ENCODE measurements at places on chromosomes 13 and 19.
A peak's percentile ranks its signal among the peaks of the same experiment; 100 is the strongest.

- no peak for DNase-seq
Measured at GRCh38 chr19:17404015-17404414, 1.4 kb downstream of the BST2 start.

DNA sequence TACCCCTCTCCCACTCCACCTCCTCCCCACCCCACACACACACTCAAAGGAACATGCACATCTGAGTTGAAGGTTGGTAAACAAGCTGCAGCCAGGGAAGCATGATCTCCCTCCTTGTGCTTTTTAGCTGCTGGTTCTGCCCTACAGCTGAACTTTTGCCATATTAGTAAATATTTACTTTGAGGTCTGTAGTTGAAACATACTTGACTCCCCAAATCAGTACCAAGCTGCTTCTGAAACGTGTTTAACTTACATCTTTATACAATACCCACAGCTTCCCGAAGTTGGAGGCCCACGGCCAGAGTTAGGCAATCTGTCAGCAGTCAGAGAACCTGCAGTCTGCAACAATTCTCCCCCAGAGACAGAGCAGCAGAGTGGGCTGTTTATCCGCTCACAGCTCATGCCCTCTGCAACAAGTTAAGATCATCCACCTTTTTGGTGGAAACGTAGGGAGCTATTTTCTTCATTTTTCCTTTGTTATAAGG, 1.5 kb upstream of the PCDH20 start:
- no peak for DNase-seq

DNA sequence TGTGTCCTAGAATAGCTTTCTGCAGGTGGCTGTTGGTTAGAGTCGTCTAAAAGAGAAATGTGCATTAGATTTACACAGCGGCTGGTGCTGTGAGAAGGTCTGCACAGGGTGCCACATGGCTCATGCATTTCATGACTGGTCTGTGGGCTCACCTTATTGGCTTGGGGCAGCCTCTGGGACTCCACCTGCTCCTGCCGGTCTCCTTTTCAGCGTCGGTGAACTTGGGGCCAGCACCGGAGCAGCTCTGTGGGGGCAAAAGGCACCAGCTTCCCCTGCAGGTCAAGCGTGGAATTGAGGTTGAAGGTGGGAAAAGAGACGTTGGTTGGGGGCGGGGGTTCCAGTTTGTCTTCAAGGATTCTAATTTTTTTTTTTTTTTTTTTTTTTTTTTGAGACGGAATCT, 3.1 kb upstream of the PNMA8C start:
- DNase-seq = no peak

- no peak for DNase-seq
Measured at GRCh38 chr13:78430166-78430791, 173.1 kb downstream of the POU4F1 start.

- DNase-seq = no peak
Measured at GRCh38 chr19:15305582-15306334, 26.6 kb downstream of the BRD4 start.

- no peak for DNase-seq
Measured at GRCh38 chr19:38953677-38954076, 21.9 kb downstream of the FBXO17 start.

DNA sequence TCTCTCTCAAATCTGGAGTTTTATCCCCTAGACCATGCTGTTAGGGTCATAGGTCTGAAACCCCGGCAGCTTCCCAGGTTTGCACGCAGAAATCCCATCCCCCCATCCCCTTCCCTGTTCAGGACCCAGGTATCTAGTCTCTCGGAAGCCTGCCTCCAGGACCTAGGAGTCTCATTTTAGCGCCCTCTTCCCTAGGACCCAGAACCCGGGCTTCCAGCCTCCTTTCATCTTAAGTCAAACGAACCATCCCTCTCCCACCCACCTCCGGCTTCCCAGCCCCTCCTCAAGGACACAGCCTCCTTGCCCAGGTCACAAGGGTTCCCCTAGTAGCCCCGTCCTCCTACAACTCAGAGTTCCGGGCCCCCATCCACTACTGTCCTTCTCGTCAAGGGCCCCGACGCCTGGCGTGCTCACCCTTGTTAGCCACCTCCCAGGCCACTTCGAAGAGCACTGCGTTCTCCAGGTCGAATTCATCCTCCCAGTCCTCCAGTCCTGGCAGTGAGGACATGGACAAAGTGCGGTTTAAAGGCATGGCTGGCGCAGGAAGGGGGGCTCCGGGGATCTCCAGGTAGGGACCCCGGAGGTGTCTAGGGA, 431 bp downstream of the GYS1 start:
- DNase-seq = no peak

DNA sequence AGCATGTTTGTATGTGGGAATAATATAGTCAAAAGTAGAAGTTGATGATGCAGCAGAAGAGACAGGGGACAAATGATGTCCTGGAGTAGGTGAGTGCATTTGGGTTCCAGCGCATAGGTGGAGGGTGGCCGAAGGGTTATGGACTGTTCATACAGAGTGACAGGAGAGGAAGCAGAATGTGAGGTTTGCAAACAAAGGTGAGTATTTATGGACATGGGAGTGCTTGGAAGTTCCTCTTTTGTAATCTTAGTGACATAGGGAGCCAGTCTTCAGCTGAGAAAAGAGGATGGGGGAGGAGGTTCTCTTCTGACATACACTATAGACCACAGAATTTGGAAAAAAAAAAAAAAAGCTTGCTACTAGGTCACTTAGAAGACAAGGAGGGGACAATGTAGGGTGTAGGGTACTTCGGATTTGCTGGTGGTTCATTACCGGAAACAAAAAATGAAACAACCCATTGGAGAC, 331.6 kb downstream of the DLEU7 start:
- DNase-seq = peak; percentile 70

GRCh38 chr13:73055813-73056564, 2.8 kb upstream of the KLF5 start:
- no peak for DNase-seq

DNA sequence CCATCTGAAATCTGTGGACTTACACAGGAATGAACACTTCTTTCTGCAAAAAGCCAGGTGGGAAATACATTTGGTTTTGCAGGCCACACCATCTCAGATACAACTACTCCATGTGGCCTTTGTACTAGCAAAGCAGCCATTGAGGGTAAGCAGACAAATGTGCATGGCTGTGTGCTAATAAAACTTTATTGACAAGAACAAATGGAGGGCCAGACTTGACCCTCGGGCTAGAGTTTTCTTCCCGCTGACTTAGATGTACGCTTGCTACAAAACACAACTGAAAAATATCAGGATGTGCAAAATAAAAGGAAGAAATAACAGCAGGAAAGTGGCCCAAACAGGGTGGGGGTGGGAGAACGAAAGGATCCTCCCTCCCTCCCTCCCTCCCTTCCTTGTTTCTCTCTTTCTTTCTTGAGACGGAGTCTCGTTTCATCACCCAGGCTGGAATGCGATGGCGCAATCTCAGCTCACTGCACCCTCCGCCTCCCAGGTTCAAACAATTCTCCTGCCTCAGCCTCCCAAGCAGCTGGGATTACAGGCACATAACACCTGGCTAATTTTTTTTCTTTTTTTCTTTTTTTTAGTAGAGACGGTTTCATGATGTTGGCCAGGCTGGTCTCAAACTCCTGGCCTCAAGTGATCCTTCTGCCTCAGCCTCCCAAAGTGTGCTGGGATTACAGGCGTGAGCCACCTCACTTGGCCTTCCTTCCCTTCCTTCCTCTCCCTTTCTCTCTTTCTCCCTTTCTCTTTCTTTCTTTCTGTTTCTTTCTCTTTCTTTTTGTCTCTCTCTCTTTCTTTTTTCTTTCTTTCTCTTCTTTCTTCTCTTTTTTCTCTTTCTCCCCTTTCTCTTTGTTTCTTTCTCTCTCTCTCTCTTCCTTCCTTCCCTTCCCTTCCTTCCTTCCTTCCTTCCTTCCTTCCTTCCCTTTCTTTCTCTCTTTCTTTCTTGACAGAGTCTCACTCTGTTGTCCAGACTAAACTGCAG, 29.3 kb downstream of the CCL25 start:
- DNase-seq = no peak

GRCh38 chr19:2101417-2102335, 5.0 kb downstream of the IZUMO4 start:
- no peak for DNase-seq

DNA sequence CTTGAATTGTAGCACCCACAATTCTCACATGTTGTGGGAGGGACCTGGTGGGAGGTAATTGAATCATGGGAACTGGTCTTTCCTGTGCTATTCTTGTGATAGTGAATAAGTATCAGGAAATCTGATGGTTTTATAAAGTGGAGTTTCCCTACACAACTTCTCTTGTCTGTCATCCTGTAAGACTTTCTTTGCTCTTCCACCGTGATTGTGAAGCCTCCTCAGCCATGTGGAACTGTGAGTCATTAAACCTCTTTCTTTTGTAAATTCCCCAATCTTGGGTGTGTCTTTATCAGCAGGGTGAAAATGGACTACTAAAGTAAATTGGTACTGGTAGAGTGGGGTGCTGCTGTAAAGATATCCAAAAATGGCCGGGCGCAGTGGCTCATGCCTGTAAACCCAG, 215.6 kb downstream of the LIG4 start:
- DNase-seq = no peak

- no peak for DNase-seq
Measured at GRCh38 chr13:48819899-48820298, 155.8 kb upstream of the FNDC3A start.

- no peak for DNase-seq
Measured at GRCh38 chr13:95874286-95874685, 178.9 kb downstream of the UGGT2 start.

GRCh38 chr19:28874742-28875141, 338.2 kb downstream of the UQCRFS1 start:
- DNase-seq = no peak

- DNase-seq = no peak
Measured at GRCh38 chr19:29422047-29422446, 103.7 kb upstream of the VSTM2B start.

- DNase-seq = peak; percentile 21
Measured at GRCh38 chr19:13748169-13748828, 16.0 kb upstream of the MRI1 start.

DNA sequence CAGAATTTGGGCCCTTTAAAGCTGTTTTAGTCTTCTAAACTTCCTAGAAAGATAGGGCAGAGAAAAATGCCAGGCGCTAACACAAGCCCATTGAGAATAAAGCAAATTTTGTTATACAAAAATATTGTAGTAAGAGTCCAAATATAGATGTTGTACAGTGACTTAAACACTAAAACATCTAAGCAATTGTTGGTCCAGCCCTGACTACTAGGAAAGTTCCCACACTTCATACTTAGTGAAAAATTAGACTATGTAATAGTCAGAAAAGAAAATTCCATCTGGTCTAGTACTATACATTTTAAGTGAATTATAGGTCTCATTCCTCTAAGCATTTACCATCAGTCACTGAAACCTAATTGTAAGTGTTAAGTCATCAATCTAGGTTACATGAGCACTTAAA, 1518.3 kb upstream of the SLC10A2 start:
- no peak for DNase-seq

GRCh38 chr13:113040031-113040430, 65.6 kb upstream of the F7 start:
- no peak for DNase-seq

DNA sequence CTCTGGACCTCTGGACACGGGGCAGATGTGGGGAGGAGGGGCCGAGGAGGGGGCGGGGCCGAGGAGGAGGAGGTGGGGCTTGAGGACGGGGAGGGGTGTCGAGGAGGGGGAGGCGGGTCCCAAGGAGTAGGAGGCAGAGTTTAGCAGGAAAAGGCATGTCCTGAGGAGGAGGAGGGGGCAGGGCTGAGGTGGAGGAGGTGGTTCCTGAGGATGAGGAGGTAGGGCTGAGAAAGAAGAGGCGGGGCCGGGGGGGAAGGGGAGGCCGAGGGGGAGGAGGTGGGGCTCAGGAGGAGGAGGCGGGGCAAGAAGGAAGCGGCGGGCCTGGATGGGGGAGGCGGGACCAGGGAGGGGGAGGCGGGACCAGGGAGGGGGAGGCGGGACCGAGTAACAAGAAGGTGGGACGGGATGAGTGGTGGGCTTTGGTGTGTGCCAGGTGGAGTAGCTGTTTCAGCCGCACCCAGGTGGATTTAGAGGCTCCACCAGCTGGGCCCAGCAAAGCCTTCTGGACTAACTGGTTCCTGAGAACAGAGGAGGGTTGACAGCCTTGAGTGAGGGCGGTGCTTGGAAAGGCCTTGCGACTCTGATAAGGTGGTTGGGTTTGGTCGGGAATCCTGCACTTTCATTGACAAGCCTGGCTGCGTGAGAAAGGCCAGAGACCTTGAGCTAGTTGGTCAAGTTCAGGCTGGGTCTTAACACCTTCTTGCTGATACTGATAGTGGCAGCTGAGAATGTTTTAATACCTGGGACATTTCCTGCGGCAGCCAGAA, 7.7 kb downstream of the TECR start:
- no peak for DNase-seq

GRCh38 chr13:40518481-40518882, 148.0 kb downstream of the FOXO1 start:
- no peak for DNase-seq

DNA sequence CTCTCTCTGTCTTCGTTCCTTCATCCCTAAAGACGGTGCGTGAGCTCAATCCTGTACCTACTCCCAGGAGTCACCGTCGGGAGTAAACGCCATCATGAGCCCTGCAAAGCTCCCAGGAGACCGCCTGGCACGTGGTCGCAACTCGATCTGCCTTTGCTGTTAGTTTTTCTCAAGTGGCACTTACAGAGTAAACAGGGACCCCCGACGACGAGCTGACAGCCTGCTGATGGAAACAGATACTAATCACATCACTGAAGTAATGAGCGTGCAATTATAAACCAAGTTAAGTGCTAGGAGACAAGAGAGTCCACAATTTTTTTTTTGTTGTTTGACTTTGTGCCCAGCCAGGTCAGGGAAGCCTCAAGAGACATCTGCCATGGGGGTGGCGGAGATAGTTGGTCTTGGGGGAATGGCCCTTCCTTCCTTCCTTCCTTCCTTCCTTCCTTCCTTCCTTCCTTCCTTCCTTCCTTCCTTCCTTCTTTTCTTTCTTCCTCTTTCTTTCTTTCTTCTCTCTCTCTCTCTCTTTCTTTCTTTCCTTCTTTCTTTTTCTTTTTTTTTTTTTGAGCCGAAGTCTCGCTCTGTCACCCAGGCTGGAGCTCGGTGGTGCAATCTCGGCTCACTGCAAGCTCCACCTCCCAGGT, 23.6 kb downstream of the CACNG6 start:
- DNase-seq = no peak

DNA sequence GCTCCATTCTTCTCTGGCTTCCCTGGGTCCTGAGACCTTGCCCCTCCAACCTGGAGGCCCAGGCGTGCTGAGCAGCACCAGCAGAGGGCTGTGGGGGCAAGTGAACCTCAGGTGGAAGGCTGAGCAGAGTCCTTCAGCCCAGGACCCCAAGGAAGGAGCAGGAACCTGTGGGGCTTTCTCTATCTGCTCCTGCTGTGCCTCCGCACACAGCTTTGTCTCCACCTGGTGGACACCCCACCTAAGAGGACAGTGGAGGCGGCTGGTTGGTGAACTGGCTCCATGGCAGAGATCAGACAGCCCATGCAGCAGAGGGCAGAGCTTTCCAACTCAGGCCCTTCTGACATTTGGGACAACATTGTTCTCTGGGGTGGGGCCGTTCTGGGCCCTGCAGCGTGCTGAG, 19.7 kb downstream of the ZFR2 start:
- peak; percentile 55 for DNase-seq

DNA sequence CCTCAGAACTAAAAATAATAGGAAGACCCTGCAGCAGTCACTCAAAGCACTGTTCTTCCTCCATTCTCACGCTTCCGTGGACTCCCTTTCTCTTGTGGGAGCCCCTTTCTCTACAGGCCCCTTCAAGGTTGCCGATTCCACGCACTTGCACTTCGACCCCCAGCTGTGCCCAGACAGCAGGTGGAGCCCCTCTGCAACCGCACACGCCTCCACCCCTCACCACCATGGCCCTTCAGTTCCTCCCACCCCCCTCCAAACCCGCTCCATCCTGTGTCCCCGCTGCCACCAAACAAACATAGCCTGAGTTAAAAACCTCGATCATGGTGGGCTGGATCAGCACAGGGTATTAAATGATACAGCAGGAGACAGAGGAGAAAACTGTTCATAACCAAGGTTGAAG, 102.6 kb downstream of the STK24 start:
- no peak for DNase-seq
